ENCODE measurements at places on chromosomes 2 and 18.

DNA sequence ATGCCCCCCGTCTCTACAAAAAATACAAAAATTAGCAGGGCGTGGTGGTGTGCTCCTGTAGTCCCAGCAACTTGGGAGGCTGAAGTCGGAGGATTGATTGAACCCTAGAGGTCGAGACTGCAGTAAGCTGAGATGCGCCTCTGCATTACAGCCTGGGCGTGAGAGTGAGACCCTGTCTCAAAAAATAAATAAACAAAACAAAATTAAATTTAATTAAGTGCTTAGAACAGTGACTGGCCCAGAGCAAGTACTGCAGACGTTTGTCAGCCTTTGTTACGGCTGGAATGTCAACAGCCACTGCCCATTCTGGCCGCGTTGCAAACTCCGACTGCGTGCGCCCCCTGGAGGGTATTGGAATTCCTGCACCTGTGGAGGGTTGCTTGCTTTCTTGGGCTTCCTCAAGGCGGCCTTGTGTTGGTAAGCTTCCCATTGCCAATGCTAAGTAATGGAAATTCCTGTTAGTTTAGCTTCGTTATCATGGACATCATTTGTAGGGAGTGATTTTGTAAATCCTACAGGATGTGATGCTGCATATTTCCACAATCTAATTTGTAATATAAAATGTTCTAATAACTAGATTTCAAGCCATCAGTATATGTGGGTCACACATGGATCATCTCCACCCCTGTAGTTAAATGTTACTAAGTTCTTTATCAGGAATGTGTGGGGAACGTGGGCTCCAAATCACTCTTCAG lies 15.9 kb upstream of the ATP6V1B1 start:
- peak; percentile 59 for DNase-seq

DNA sequence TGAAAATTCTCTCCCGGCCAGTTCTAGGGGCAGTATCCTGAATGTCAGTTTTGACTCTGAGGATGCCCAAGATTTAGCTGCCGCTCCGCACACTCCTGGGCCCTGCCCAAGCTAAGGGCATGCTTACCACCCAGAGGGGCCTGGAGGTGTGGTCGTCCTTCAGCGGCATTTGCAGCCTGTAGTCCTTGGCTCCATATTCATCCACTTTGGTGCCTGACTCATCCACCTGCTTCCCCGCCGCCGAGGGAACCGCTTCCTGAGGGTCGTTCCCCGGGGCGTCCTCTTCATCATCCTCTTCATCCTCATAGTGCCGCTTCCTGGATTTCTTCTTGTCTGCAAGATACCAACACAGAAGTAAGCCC lies 577 bp downstream of the ERCC3 start:
- DNase-seq: peak; percentile 8

DNA sequence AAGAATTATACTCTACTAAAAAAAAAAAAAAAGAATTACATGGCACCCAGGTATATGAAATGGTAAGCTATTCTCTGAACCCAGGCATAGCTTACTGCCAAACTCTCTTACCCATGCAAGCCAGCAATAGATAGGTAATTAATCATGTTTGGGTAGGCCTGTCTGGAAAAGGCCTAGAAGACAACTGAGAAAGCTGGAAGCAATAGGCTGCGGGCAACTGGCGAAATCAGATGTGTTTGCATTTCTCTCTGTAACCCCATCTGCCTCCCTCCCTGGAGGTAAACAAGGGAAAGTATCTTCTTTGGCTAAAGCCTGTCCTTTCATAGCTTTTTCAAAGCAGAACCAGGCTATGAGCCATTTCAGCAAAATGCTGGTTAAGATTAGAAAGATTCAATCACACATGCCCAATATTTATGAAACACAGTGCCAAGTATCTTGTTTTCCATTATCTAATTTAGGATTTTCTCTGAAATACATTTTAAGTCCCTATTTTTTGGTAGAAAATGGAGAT lies 934.8 kb upstream of the DDX18 start:
- no peak for DNase-seq

DNA sequence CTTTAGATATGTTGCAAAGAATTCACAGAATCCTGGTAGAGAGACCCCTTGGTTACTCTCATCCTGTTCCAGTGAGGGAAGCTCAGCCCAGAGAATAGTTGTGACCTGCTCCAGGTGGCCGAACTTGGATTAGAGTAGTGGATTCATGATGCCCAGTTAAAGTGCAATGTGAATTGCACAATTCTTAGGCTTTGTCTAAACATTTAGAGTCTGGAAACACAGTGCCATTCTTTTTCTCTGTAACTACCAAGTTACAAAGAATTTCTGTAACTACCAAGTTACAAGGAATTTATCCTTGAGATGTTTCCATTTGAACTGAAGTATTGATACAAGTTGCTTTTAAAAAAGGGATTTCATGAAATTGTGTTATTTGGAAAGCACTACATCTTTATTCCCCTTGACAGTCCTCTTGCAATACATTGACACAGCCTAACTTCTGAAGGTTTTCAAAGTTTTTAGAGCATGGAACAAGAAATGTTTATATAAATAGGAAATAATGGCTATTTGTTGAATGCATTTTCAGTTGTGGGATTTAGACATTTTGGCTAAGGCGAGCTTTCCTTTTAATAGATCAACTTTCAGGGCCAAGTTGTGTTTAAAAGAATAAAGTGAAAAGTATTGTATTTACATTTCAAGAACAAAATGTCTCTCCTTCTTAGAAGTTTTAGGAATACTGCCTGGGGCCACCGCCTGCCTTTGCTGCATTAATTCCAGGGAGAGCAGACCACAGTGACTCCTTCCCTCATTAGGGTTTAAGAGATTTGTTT lies 315.0 kb downstream of the LPIN1 start:
- DNase-seq: no peak

DNA sequence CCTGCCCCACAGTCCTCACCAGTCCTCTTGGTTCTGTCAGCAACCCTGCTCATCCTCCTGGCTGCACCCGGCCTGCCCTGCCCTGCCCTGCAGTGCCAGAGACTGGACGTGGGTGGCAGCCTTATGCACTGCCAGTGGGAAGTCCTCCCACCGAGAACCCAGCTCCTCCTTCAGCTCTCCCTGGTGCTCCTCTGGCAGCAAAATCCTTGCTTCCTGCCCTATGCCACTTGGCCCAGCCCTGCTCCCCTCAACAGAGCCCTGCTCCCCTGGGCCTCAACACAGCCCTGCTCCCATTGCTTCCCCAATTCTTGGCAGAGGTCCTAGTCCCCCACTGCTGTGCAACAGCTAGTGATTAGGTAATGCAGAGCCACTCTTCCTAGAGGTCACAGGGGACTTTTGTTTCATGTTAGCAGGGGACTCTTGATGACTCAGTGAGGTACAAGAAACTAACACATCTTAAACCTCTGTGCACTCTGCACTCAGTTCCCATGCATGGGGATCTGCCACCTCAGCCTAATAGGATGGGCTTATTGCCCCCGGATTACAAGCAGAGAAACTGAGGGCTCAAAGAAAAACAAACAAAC lies 58.0 kb upstream of the EDAR start:
- no peak for DNase-seq

- no peak for DNase-seq
These were observed 352.5 kb upstream of the EPHA4 start for GRCh38 chr2:221924576-221924975.

- DNase-seq: no peak
These were observed 616 bp upstream of the SP5 start for GRCh38 chr2:170714381-170715061.

DNA sequence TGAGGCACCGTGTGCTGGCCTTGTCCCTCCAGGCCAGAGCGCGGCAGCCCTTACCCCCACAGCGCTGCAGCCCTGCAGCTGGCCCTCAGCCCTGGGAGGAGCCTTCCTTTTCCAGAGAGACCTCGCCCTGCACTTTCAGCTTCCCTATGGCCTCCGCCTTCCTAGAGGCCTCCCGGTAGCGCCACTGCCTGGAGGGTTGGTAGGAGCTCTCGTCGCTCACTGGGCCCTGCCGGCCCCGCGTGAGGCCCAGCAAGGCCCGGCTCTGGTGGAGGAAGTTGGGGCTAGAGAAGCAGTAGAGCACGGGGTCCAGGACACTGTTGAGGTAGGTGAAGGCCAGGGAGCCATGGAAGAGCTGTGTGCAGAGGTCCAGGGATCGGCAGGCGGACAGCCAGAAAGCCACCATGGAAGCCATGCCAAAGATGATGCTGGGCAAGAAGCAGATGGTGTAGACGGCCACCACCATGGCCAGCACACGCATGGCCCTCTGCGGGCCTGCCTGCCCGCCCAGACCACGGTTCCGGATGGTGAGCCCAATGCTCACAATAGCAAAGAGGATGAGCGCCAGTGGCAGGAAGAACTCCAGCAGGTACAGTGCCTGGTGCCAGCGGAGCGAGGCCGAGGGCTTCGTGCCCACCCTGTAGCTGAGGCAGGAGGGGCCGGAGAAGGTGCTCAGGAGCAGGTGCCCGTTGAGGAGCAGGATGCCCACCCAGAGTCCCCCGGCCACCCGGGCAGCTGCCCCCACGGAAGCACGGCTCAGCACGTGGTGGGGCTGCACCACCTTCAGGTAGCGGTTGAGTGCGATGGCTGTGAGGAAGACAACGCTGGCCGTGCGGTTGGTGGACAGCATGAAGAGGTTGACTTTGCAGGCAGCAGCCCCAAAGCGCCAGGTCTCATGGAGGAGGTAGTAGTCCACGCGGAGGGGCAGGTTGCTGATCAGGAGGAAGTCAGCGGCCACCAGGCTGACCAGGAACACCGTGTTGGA lies 821 bp downstream of the OXER1 start:
- no peak for DNase-seq

DNA sequence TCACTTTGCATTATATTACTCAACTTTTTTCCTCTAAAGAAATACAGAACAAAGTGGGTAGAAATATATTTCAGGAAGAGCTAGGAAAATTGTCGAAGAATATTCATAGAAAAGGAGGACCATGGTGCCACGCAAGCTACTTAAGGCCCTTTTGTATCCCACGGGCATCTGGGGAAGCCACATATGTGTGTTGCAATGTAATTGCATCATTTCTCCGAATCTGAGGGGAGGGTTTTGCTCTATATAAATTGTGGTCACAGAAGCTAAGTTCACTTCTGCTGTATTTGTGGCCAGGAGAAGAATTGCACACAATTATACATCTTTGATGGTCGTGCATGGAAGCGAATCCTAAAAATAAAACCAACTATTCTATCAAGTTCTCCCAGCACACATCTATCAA lies 360.3 kb downstream of the IRS1 start:
- no peak for DNase-seq

All from T-helper 9 cell (primary cell).